CD4-positive, alpha-beta T cell (primary cell): ENCODE measurements at places on chromosomes 2 and 18. TPM values are rescaled to one million over a fixed set of nuclear protein-coding genes. Genes with fewer than 3 reads are reported as not detected.

Gene PASK
- total RNA-seq = 78.0 TPM

Gene TMEM247
- not detected for total RNA-seq

Gene SYT4
- total RNA-seq = 0.31 TPM

DNA sequence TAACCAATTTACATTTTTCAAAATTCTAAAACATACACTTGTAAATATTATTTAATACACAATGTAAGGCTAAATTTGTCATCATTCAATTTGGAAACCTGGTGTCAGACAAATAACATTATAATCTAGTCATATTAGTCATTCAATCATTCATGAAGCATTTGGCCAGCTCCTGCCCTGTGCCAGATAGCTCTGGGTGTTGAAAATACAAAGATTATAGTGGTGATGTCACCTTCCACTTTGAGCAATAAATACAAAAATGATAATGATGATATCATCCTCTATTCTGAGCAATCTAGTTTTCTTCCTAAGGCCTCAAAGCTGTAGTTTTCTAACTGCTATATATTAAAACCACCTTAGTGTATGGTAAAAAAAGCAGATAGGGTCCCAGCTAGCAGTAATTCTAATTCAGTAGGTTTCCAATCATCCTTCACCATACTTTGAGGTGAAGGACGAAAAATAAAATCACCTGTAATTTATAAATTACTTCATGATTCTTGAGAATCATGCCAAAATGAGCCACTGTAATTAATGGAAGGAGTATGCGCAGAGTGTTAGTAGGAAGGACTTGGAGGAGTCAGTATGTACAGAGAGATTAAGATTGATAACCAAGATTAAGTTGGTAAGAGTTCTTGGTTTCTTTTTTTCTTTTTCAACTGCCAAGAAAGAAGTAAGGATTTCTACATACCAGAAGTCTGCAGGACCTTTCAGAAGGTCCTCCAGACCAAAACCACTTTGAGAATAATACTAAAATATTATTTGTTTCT, 23.2 kb downstream of the MEMO1 start:
- no peak for DNase-seq

GRCh38 chr2:97617911-97618310, 28.0 kb upstream of the COX5B start:
- DNase-seq = no peak

- DNase-seq = no peak
These were observed 117.6 kb downstream of the FAM124B start for GRCh38 chr2:224284134-224284946.

Gene SP100
- 243 TPM for total RNA-seq

DNA sequence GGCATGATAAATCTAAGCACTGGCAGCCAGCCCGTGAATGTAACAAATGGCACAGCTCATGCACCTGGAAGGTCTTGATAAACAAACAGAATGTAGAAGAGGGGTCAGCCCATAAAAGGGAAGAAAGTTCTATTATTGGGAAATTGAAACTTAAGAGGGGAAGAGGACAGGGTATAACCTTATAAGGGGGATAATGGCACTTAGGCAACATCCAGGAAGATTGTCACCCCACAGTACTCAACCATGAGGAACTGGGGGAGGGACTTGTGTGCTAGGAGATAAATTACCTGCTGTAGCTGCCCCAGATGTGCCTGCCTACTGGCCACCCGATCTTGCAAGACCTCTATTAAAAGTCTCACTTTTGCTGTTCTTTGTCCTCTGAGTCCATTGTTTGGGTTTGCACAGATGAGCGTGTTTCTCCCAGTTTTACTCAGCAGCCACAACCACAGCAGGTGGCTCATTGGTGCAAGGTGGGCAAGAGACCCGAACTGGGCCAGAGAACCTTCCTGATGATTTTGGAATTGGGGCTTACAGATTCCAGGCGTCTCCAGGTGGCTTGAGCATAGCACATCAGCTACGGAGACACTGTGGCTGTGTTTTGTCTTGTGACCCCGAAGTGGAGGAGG, 79.0 kb upstream of the TAF1B start:
- no peak for DNase-seq

Gene ALLC
- not detected for total RNA-seq

Gene CROCC2
- not detected for total RNA-seq

Gene NAT8
- not detected for total RNA-seq

Gene C2orf66
- total RNA-seq = not detected

- DNase-seq = no peak
These were observed 22.2 kb upstream of the SLC16A14 start for GRCh38 chr2:230090967-230091366.

Gene ARHGAP15
- 165 TPM for total RNA-seq

DNA sequence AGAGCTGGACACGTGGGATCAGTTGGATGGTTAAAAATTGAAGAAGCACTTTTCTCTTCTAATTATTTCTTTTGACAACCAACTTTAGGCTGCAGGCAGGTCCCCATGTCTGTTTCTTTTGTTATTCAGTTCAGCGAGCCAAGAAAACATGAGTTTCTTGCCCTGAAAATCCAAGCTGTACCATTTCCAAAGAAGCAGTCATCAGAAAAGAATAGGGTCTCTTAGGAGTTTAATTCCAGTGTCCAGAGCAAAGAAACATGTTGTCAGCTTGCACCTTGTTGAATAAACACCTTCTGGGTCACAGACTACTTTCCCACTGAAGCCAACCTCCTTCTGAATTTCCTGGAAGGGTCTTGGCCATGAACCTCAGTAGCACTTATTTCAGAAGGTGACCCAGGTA, 170.5 kb upstream of the COPS8 start:
- no peak for DNase-seq

DNA sequence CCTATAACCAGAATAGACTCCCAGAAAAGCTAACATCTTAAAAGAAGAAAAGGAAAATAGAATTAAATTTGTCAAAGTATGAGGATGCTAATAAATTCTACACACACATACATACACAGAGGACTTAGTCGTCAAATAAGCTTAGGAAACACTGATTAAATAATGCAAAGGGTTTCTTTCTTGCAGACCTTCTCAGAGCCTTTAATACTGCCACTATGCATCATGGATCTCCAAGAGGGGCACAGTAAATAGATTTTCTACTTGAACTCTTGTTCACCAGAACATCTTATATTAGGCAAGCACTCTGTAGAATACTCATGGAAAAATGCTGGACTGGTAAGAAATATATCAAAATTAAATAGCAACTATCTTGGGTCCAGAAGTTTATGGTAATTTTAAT, 69.4 kb downstream of the ANKRD44 start:
- DNase-seq = no peak

DNA sequence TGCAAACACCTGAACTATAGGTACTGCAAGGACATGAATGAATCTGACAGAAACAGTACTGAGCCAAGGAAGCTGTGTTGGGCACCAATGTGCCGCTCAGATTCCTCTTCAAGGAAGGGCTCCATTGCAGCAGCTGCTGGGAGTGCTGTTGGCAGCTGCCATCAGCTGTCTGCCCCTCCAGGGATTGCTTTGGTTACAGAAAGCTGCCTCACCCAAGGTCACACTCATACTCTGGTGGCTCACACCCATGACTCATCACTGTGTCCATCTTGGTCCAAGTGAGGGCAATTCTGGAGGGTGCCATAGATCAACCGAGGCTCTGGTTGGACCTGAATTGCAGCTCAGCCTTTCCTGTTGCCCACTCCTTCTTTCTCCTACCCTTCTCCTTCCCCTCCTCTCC, 24.4 kb upstream of the TRPM8 start:
- DNase-seq = no peak

Gene RGPD4
- 0.53 TPM for total RNA-seq

GRCh38 chr18:24918257-24918656, 433.7 kb downstream of the ZNF521 start:
- no peak for DNase-seq

GRCh38 chr2:198371921-198372543, 567.6 kb downstream of the PLCL1 start:
- no peak for DNase-seq

DNA sequence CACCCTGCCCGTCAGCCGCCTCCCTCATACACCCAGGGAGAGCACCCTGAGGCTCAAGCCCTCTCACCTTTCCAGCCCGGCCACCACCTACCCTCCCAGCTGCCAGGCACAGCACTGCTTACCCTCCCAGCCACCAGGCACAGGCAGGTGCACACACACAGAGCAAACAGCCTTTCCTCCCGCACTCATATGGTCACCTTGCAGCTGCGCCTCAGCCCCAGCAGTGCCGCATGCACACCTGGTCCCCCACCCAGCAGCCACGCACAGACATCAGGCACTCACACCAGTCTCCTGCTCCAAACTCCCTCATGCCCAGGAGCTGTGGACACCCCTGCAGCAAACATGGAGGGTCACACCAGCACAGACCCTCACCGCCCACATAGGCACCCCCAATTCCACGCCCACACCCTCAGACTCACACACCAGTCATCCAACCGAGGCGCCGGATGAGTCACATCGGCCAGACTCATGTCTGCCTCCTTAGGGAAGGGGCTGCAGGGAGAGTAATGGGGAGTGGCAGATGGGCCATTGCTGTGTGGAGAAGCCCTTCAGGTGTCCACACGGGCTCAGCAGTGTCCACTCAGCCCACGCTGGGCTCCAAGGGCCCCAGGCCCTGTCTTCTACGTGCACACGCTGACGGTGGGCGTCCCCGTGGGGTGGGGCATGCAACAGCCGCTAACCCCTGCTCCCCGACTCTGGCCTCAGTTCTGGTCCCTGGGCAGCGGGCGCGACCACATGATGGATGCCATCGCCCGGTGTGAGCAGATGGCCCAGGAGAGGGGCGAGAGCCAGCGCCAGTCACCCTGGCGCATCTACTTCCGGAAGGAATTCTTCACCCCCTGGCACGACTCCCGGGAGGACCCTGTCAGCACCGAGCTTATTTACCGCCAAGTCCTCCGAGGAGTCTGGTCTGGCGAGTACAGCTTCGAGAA, 22.3 kb upstream of the GPR17 start:
- no peak for DNase-seq

GRCh38 chr2:107721586-107721985, 105.1 kb upstream of the RGPD4 start:
- no peak for DNase-seq

GRCh38 chr2:209534228-209534627, 110.4 kb downstream of the MAP2 start:
- DNase-seq = no peak

DNA sequence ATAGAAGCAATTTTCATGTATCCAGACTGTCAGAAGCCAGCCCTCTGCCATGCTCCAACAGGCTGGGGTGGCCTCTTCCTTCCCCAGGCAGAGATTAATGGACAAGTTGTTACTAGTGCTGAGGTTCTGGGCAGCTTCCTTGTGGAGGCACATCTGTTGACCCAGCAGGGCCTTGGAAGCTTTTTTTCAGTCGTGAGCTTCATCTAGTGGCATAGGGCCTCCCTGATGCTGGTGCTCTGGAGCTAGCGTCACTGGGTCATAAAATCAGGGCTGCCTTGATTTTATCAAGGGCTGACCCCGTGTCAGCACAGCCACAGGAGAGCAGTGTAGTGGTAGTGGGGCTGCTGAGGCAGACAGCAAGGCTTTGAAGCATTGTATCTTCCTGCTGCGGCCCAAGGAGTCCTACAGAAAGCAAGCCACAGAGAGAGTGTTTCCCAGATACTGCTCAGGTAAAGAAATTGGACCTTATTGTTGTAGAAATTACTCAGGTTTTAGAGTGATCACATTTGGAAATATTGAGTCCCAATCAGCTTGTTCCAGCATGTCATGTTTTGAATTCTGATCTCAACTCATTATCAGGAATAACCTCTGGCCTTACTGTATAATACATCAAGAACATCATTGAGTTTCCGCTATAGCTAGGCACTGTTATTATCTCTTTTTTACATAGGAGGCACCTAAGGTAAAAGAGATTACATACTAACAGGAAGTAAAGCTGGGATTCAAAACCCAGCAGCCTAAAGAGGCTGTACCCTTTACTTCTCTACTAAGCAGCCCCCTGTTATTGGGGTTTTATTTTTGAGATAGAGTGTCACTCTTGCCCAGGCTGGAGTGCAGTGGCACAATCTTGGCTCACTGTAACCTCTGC, 92.3 kb upstream of the ALPP start:
- DNase-seq = no peak

Gene TWIST2
- total RNA-seq = not detected

Gene RGPD3
- total RNA-seq = 0.11 TPM

DNA sequence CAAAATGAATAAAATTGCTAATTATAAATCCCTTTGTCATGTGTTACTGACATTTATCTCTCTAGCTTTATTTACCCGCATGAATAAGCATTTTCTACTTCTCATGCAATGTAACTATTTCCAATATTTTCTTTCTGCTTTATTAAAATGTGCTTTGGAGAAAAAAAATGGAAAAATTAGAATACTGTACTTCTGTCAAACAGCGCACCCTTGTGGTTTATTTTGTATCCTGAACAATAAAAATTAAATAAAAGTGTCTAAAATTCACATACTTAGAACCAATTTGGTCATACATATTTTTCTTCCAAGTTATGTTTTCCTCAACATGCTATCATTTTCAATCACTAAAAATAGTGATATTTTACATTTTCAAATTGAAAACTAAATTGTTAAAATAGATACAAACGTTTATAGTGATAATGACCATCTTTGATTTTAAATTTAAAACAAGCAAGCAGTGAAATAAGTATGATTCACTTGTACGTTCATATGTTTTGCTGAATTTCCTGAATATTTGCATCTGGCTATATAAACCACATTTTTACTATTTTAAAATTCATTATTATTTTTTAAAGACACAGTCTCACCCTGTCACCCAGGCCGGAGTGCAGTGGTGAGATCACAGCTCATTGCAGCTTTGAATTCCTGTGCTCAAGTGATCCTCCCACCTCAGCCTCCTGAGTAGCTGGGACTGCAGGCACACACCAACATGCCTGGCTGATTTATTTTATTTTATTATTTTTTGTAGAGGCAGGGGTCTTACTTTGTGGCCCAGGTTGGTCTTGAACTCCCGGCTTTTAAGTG, 95.9 kb upstream of the GRB14 start:
- no peak for DNase-seq

DNA sequence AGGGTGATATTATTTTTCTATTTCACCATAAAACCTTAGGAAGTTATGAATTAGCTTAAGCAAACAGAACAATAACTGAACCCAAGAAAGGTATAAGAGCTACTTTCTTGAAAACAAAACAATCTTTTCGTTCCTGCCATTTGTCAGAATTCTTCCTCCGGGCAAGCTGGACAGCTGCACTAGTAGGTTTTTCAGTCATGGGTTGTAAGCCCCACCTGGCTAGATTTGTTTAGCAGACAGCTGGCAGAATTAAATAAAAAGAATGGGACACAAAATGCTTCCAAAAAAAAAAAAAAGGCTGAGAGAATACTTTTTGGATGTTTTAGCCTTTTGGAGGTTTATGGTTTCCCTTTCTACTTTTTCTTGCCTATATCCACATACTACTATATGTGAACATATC, 694.1 kb downstream of the ARHGAP15 start:
- DNase-seq = no peak
